ENCODE measurements at places on chromosomes 13 and 19.

DNA sequence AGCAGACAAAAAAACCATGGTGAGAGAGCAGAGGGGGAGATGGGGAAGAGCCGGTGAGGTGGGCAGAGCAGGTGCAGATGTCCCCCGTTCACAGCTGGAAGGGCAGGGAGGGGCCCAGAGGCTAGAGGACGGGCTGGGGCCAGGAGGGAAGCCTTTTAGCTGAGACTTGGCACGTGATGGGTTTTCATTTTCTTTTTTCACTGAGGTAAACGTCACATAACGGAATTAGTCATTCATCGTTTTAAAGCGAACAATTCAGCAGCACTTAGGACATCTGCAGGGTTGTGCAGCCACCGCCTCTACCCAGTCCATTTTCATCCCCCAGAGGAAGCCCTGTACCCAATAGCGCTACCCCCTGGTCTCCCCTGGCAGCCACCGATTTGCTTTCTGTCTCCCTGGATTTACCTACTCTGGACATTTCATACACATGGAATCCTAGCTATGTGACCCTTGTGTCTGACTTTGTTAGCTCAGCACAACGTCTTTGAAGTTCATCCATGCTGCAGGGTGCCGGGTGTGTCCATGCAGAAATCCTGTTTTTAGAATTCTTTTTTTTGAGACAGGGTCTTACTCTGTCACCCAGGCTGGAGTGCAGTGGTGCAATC lies 16.0 kb upstream of the EMC10 start:
- no peak for DNase-seq

GRCh38 chr19:34588249-34588648 lies 88.7 kb downstream of the SCGB2B2 start:
- no peak for DNase-seq

GRCh38 chr19:34173193-34173956 lies 1.1 kb downstream of the LSM14A start:
- no peak for DNase-seq

- DNase-seq, result no peak
Measured at GRCh38 chr19:45591004-45591637, 6.5 kb upstream of the OPA3 start.

- no peak for DNase-seq
Measured at GRCh38 chr13:43431290-43431716, 355.5 kb downstream of the ENOX1 start.

DNA sequence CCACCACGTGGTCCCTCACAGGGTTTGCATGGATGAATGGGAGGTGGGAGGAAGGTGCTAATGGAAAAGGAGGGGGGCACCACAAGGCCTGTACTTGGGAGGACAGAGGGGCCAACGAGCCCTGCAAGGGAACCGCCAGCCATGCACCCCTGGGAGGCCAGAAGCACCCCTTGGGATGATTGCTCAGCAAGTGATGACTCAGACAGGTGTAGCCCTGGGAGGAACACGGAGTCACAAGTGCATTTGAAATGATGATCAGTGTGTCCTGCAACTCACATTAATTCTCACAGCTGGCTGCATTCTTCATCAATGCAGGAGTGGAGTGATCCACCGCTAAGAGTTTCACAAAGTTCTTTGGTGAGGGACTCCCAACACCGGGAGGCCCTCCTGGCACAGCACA lies 82.8 kb upstream of the ZNF254 start:
- DNase-seq, result no peak

GRCh38 chr19:13104360-13104847 lies 1.7 kb upstream of the LYL1 start:
- DNase-seq, result no peak

DNA sequence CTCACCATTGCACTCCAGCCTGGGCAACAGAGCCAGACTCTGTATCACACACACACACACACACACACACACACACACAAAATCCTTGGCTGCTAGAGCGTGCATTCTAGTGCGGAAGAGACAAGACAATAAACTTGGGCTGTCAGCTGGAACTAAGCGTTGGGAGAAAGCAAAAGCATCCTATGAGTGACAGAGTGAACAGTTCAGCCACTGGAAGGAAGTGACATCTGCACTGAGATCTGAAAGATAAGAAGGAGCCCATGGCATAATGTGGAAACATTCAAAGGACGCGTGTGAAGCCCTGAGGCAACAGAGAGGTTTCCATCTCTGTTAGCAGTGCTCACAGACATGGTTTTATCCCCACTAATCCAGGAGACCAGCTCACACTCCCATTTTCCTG lies 3.5 kb upstream of the SLC1A5 start:
- DNase-seq, result no peak

GRCh38 chr19:48405850-48406249 lies 12.4 kb downstream of the GRIN2D start:
- DNase-seq, result no peak

- no peak for DNase-seq
Measured at GRCh38 chr13:42420304-42420703, 148.4 kb downstream of the AKAP11 start.

DNA sequence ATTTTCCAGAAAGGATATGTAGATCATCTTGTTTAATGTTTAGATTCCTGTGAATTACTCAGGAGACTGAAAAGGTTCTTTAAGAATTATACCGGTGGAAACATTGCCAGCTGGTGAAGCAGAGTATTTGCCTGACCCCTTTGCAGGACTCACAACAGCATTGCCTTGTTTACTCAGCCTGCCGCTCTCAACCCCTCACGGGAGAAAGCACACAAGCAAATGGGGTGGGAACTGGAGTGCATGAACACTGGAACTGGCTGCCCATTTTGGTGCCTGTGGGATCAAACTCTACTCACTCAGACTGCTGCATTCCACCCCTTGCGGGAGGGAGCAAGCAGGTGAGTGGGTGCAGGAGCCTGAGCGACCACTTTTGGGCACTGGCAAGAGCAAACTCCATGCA lies 804.7 kb upstream of the SLITRK1 start:
- no peak for DNase-seq

DNA sequence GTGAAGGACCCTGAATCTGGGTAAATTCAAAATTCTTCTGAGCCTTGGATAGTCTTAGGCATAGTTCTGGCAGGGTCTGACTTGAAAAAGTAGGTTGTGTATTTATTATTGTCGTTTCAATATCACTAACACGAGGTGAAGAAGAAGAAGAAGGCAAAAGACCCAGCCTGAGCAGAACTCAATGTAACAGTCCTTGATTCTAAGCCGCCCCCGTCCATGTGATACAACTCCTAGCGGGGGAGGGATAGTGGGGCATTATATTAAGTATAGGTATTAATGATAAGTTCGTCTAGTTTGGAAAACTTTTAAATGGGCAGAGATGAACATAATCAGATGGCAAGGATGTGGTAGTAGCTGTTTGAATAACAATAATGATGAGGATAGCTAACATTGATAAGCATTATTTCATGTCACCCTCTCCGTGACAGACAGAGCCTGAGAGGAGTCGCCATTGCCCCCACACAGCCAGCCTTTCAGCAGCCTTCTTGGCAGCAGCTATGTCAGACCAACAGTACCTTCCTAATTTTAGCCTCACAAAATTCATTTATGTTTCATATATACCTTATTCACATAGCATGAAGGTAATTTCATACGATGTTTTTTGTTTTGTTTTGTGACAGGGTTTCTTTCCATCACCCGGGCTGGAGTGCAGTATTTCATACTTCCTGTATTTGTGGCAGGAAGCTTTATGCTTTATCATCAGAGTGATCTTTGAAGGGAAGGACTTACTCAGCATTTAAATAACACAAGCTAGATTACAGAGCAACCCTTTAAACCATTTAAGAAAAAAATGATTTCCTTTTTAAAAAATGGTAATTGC lies 64.4 kb upstream of the NPAS1 start:
- no peak for DNase-seq

- no peak for DNase-seq
Measured at GRCh38 chr19:4365341-4365740, 22.0 kb downstream of the MPND start.
